ENCODE measurements at places on chromosomes 7 and 10.

DNA sequence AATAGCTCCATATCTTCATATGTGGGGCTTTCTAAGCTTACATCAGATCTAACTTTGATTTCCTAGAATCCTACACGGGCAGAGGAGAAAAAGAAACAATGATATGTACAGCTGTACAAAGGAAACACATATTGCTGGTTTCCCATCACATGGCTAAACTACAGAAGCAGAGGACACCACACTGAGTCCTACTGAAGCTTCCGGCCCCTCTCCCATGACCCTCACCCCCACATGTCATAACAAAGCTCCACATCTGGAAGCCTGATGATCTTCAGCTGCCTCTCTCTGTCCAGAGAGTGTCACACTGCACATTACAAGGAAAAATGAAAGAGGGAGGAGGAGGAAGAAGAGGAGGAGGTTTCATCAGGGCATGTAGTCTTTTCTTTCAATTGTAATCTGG lies 14.0 kb downstream of the SLC16A12 start:
- no peak for DNase-seq

- DNase-seq = no peak
Observed at GRCh38 chr10:97024168-97025073, 161.3 kb downstream of the SLIT1 start.

DNA sequence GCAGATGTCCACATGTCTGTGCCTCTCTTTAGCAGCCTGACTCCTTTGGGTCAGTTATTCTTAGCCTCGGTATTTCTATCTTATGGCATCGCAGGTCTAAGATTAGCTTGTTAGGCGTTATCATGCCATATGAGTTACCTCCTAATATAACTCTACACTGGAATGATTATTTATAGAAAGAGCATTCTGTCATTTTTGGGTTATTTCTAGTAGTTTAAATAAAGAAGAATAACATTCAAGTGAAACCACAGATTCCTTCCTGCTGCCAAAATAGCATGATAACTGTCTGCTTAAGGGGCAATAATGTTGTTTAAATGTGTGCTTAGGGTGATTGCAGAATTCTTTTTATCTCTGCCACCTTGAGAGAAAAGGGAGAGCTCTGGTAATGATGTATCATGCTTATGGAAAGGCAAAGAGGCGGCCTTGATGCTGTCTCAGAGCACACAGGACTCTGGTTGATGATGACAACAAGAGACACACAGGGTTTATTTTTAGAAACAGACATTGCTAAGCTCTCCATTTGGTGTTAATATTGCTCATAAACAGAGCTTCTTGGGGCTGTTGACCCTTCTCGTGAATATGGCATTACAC lies 10.4 kb downstream of the HDAC9 start:
- DNase-seq = no peak

- DNase-seq = no peak
Observed at GRCh38 chr7:112414855-112415490, 35.3 kb upstream of the IFRD1 start.

- no peak for DNase-seq
Observed at GRCh38 chr10:60348982-60349381, 40.7 kb downstream of the ANK3 start.

- no peak for DNase-seq
Observed at GRCh38 chr10:57145548-57145947, 784.5 kb upstream of the ZWINT start.

GRCh38 chr10:17735166-17735941 lies 16.6 kb upstream of the TMEM236 start:
- no peak for DNase-seq

DNA sequence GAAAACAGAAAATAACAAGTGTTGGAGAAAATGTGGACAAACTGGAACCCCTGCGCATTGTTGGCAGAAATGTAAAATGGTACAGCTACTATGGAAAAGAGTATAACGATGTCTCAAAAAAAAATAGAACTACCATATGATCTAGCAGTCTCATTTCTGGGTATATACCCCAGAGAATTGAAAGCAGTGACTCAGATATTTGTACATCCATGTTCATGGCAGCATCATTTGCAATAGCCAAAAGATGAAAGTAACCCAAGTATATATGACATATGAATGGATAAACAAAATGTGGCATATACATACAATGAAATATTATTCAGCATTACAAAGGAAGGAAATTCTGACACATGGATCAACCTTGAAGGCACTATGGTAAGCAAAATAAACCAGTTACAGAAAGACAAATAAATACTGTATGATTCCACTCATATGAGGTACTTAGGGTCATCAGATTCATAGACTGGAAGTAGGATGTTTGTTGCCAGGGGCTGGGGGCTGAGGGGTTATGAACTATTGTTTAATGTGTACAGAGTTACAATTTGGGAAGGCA lies 4.9 kb downstream of the NRCAM start:
- no peak for DNase-seq

- DNase-seq = no peak
Observed at GRCh38 chr10:69588358-69588757, 15.1 kb upstream of the NEUROG3 start.

DNA sequence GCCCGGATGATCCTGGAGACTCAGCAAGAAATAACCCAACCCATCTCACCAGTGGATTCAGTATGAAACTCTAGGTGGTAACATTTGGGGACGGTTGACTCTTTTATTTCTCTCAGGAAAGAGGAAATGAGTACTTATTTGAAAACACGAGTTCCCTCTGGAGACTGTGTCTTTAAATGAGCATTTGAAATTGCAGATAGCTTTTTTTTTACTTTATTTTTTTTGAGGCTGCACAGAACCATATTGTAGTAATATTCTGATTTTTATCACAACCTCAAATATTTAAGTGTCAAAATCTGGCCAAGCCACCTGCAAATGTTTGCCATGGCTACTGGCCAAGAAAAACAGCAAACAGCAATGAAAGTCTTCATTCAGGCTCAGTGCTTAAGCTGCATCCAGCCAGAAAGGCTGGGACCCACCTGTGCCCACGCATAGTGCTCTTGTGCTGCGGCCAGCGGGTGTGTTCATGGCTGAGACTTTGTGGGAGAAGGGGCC lies 160.8 kb downstream of the CREB5 start:
- DNase-seq = no peak

DNA sequence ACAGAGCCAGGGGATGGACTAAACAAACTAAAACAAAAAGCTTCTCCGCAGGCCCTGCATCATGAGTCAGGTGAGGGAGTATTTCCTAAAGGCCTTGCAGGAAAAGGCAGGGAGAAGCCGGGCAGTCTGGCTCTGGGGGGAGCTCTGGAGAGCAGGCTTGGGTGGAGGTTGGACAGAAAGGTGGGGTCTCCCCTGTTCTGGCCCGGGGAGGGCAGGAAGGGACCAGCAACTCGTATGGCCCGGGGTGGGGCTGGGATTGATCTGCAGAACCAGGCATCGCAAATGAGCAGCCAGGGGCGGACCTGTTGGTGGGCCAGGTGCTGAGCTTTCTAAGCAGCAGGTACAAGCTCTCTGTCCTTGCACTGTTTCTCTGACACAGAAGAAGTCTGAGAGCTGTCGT lies 235.2 kb downstream of the TCERG1L start:
- DNase-seq = no peak

DNA sequence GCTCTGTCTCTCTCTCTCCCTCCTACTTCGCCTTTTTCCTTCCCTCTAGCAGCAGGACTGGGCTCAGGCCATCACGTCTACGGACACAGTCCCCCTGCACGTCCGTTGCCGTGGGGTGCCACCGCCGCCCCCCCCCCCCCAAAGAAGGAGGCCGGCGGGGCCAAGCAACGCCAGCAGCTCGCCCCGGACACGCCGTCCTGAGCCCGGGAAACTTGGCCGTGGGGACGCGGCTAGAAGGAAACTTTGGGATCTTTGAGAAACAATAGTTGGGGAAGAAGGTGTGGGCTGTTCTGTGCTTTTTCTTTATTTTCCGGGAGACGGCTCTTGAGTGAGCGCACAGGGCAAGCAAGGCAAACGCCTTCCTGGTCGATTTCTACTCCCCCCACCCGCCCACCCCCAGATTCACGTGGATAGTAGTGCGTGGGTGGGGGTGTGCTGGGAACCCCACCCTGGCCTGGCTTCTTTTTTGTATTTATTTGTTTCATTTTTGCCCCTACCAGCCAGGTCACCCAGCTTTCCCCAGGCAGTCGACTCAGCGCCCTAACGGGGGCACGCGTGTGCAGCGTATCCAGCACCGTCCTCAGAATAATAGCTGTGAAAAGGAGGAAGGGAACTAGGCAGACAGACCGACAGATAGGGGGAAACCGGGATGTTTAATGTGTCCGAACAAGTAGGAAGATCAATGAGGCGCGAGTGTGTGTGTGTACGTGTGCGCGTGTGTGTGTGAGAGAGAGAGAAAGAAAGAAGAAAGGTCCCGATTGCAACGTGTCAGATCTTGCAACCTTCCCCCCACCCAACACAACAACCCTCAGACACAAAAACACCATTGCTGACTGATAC lies 1.4 kb downstream of the MXI1 start:
- DNase-seq = no peak

DNA sequence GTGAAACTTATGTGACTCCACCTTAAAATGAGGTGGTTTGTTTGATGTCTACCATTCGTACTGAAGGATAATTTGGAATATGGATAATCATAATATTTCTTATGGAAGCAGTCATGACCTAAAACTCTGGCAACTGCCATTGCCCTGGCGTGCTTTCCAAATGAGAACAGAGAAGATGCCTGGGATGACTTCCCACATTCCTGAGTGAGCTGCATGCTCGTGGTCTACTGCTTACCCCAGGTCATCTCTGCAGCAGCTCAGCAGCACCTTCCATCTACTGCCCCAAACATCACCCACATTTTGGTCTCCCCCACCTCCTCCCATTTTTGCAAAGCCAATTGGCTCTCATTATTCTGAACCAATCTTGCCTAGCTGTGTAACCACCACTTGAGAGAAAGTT lies 40.1 kb downstream of the LYZL1 start:
- DNase-seq = no peak

DNA sequence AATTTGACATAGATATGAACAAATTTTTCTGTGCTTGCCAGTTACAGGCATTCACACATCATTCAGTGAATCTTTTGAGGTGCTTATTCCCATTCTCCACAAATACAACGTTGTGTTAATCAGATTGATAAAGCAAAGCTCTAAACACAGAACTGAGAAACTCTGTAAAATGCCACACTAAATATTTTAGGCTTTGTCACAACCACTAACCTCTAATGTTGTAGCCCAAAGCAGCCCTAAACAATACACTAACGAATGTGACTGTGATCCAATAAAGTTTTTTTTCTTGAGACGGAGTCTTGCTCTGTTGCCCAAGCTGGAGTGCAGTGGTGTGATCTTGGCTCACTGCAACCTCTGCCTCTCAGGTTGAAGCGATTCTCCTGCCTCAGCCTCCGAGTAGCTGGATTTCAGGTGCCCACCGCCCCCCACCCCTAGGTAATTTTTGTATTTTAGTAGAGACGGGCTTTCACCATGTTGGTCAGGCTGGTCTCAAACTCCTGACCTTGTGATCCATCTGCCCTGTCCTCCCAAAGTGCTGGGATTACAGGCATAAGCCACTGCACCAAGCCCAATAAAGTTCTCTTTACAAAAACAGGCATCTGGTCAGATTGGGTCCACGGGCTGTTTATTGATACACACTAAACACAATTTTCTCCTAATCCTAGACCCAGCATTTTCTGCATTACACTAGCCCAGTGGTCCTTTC lies 6.9 kb downstream of the CYCS start:
- DNase-seq = no peak

DNA sequence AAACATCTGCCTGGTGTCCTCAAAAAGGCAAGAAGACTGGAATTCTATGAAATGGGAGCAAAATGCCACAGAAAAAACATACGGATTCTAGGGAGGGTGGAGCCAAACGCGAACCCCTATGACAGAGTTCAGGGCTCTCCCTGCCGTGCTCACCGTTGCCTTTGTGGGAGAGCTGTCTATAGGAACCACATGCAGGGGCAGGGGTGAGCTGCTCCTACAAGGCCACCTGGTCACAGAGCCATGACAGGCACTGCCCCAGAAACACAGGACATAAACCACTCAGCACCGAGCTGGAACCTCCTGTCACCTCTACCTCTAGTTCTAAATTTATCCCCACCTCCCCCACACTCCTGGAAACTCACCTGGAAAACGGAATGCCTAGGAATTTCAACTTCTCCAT lies 155.1 kb upstream of the ZNF32 start:
- DNase-seq = no peak

- no peak for DNase-seq
Observed at GRCh38 chr10:2734603-2735002, 332.7 kb upstream of the PFKP start.

GRCh38 chr7:107700570-107700969 lies 39.9 kb downstream of the SLC26A4 start:
- DNase-seq = no peak

DNA sequence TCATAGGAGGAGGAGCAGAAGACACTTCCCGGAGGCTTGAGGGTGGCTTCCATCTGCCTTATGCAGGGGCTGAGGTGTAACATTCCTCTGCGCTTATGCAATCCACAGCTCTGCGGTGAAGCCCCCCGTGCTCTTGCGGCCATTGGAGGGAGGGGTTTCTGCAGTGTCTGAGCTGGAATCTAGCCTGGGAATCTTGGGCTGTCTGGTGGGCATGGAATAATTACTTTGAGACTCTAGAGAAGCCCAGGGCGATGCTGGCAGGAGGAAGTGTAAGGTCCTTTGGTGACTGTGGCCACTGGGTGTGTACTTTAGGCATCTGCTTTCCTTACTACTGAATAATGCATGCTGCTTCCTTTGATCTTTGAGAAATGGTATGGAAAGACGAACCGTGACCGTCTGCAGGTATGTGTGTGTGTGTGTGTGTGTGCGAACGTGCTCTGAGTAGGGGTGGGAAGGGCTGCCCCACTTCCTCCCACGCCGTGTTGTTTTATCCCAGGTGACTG lies 181.0 kb downstream of the PRPF18 start:
- no peak for DNase-seq

- no peak for DNase-seq
Observed at GRCh38 chr10:112934193-112934592, 15.9 kb upstream of the TCF7L2 start.
